ENCODE measurements at places on chromosomes 7 and 10.

GRCh38 chr10:48620719-48621118 lies 15.8 kb upstream of the ARHGAP22 start:
- no peak for DNase-seq

- no peak for DNase-seq
Measured at GRCh38 chr10:51289519-51289918, 215.2 kb downstream of the PRKG1 start.

DNA sequence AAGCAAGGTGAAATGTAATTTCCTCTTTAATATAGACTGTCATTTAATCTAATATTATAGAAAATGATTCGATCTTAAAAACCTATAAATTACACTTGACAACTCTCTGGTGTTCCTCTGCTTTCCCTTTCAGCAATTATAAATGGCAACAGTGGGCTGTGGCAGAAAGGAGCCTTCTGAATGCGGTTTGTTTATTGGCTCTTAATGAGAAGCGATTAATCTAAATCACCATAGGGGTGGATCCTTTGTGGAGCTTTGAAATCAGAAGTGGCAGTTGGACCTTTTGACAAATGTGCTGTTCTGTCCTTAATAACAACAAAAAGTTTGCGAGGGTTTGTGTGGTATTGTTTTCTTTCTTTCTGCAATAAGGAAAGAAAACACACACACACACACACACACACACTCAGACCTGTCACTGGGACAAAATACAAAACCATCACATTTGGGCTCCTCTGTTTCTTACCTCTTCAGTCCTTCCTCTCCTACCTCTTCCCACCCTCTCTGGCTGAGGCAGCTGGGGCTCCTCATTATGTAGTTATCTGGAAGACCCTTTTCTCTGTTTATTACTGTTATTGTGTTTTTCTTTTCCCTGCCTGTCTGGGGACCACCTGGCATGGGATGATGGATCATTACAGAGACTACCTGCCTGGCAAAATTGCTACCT lies 316.2 kb downstream of the SORCS3 start:
- no peak for DNase-seq

GRCh38 chr7:24038993-24039392 lies 245.0 kb upstream of the NPY start:
- no peak for DNase-seq

- peak; percentile 13 for DNase-seq
Measured at GRCh38 chr7:73519867-73520672, 2.0 kb downstream of the BAZ1B start.

- no peak for DNase-seq
Measured at GRCh38 chr7:37284805-37285231, 163.8 kb downstream of the ELMO1 start.

DNA sequence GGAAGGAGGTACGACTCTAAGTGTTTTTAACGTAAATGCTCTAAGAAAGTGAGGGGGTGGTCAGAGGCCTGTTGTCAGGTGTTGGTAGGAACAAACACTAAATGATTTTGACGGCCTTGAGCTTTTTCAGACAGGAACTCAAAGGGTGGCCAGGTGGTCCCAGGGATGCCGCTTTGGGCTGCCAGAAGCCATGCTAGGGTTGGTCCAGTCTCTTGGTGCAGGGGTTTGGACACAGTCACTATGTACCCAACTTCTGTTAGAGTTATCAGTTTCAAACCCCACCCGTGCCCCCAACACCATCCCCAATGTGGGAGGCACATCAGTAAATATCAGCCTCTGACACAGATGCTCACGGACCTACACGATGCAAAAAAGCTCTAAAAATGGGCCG lies 9.3 kb downstream of the ATP6V0E2 start:
- DNase-seq: no peak

DNA sequence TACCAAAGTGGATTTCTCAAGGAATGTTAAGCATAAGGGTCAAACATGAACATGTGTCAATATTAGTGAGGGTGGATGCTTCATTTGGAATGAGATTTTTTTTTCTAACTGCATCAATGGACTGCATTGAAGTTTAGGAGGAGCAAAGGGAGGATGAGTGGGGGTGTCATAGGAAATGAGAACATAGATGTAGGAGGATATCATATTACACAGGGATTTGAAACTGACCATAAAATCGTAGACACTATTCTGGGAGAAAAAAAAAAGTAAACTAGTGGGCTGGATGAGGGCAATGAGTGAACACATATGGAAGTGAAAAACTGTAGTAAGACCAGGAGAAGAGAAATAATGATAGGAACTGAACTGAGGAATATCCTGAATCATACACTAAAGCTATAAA lies 109.4 kb downstream of the SEMA3A start:
- DNase-seq: peak; percentile 71

- peak; percentile 83 for DNase-seq
Measured at GRCh38 chr7:94223375-94224084, 171.2 kb upstream of the COL1A2 start.

GRCh38 chr10:79084012-79084971 lies 15.5 kb downstream of the ZMIZ1 start:
- peak; percentile 77 for DNase-seq

DNA sequence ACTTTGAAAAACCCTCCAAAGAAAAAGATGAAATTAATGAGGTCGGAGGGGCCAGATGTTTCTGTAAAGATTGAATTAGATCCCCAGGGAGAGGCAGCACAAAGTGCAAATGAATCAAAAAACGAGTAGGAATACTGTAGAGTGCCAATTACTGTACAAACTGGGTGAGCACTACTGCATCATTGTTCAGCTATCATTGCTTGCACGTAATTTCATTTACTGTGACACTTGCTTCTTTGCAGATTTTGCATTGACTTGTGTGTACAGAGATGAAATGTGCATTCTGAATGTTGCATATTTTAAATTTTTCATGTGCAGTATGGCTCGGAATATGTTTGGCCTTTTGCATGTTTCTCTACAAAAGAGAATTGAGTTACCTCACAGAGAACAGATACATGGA lies 123.7 kb downstream of the LCOR start:
- DNase-seq: no peak

All from ELR (cell line).